Activated CD4-positive, CD25-positive, alpha-beta regulatory T cell treated with anti-CD3 and anti-CD28 coated beads, Interleukin-2, amount 50 U/mL, for 24 hours (primary cell): ENCODE measurements at places on chromosomes 11 and 22.

- no peak for ATAC-seq
These were observed 81.4 kb downstream of the TRIM29 start for GRCh38 chr11:120056301-120057027.

DNA sequence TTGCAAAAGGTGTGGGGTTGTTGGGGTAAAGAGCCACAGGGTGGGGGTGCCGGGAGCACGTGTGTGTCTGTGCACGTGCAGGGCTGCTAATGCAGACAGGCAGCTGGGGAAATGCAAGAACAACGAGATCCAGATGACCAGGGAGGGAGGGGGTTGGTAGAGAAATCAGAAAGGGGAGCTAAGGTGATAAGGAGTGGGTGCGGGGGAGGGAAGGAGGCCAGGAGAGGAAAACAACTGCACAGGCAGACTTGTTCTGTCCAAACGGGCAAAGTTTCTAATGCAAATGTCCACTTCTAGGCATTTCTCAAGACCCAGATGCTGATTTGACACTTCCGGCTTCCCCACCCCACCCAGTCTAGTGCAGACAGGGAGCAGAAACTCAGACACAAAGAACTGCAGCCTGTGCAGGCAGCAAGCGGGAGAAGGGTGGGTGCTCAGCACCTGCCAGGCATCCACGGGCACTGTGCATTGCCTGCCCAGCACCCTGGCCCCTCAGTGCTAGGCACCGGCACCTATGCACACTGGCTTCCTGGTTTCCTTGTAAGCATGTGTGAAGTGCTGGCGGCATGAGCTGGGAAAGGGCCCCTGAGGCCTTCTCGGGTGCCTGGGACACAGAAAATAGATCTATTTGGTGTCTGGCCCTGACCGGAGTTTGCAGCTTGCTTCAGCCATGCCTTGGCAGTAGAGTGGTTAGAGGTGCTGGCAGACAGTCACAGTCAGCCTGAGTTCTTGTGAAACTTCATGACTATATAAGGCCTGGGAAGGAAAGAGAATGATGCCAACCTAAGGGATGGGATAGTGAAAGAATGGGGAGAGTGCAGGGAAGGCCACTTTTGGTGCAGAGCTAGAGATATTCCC lies 220.1 kb upstream of the SORL1-AS1 start:
- ATAC-seq, result no peak

- no peak for ATAC-seq
These were observed 73.3 kb downstream of the ENTHD1 start for GRCh38 chr22:39820256-39820655.

- no peak for ATAC-seq
These were observed 92.5 kb upstream of the CARD18 start for GRCh38 chr11:105232021-105232420.

DNA sequence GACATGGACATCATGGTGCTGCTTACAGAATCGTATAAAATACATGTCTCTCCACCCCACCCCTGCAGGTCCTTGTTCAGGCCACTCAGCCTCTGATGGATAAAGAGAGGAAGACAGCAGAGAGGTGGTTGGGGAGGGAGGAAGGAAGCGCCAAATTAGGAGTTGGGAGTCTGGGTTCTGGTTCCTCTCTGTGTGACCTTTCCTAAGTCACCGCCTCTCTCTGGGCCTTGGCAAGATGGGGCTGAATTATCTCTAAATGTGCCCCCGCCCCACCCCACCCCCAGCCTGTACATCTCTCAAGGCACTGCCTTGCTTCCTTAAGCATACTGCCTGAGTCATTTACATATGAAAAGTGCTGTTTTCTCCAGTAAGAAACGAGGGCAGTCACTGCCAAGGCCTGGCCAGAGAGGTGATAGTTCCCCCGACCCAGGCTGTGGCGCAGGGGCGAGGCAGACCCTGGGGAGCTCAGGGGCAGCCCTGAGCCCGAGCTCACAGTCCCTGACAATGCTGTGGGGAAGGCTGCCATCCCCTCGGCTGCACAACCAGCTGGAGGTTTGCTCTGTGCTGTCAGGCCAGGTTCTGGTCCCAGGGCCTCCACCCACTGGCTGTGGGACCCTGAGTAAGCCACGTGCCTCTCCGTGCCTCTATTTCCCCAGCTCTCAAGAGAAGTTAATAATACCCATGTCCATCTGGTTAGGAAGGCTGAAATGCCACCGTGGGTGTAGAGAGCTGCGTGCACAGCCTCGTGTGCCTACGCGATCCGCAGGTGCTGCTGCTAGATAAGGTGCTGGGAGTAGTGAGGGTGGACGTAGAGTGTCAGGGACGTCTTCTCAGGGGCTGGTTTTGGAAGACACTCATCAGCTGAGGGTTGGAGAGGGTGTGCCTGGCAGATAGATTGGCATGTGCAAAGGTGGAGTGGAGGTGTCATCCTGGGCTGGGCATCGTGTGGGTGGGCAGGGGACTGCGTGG lies 55.3 kb downstream of the CACNA1I start:
- no peak for ATAC-seq

GRCh38 chr11:88345408-88345807 lies 7.9 kb upstream of the CTSC start:
- peak; percentile 82 for ATAC-seq

DNA sequence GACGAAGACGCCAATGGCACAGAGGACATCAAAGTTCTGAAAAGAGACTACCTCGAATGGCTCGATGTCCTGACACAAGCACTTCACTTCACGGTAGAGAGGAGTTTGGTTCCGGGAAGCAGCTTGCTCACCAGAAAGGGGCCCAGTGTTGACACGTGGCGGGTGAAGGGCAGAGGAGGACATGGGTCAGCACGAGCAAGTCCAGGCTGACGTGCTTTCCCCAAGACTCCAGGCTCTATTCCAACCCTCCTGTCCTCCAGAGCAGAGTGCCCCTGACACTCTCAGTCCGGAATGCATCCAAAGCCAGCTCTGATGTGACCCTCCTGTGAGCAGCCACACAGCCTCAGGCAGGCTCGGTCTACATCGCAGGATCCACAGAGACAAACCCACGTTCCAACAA lies 77.5 kb upstream of the BID start:
- no peak for ATAC-seq

DNA sequence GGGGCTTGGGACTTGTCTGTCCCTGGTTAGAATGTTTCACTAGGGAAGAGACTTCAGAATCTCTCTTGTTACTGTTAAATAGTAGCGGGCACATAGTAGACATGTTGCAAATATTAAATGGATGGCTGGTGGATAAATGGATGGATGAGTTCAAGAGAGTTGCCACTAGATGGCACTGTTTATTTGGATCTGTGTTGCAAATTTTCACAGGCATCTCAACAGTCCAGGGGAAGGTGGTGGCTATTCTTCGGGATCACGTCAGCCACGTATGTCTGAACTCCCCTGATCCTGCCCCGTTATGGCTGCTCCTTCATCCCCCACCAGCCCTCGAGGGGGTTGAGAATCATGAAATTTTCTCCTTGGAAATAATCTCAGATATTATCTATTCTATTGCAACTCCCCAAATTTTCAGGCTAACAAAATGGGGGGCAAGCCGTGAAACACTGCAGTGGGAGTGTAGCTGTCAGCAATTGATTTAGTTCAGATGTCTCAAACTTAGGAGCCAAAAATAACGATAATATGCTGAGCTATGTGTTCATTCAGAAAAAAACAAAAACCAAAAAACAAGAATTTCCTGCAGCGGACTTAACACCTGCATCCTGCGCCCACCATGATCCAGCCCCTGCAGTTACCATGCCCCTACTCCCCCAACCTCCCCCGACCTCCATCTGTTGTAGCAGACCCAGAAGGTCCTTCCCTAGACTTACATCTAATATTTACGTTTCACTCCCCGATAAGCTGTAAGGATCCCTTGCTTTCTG lies 29.1 kb upstream of the BIRC3 start:
- ATAC-seq, result peak; percentile 75

DNA sequence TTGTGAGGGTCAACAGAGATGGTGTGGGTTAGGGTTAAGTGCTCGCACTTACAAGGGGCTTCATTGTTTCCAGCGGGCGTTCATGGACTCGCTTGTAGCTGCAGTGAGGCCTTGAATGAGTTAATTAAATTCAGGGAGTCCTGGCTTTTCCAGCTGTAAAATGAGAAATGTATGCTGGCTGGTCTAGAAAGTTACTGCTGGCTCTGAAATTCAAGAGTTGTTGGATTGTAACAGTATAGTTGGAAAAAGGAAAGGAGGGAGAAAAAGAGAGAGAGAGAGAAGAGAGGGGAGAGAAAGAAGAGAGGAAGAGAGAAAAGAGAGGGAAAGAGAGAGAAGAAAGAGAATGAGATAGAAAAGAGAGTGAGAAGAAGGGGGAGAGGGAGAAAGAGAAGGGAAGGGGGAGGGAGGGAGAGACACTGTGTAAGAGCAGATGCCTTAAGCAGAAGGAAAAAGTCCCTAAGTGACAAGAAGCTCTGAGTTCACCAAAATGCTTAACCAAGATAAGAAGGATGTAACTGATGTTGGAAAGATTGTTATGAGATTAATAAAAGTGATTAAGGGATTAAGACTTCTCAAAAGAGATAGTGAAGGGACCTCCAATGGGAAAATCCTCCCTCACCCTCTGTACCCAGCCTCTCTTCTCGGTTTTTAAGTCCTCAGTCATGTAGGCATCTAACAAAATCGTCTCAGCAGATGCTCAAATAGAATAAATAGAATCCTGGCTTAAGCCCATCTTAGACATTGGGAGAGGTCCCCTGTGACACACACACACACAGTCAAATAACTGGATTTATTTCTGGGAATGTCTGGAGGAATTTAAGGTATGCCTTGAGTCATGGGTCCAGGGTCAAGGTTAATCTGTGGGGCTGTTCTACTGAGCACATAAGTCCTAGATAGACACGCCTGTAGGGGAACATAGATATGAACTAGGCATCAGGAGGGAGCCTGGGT lies 477.9 kb downstream of the MIAT start:
- no peak for ATAC-seq

- ATAC-seq, result no peak
These were observed 67.4 kb downstream of the SCN3B start for GRCh38 chr11:123587044-123587443.

DNA sequence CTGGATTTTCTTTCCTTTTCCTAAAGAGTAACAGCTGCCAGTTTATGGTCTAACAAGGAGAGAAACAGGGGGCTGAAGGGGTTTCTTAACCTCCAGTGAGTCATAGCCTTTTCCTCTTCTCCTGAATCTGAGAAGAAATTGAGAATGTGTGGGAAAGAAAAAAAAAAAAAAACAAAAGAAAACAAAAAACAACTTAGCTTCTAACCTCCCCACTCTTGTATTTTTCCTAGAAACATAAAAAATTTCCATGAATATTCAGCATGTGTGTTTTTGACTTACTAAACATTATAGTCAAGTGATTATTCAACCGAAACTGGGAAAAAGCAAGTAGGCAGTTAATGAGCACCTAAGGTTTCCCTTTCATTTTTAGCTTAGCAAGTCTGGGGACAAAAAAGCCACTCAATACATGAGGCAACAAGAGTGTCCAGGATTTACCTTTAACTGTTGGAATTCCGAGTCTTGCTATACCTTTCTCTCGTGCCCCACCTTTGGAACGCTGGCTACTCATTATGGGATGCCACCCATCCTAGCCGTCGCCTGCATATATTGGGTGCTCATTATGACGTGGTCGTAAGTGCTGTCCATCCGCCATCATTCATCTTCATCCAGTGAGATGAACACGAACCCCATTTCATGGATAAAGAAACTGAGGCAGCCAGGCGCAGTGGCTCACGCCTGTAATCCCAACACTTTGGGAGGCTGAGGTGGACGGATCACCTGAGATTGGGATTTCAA lies 2.4 kb downstream of the ASPHD2 start:
- ATAC-seq, result peak; percentile 3

GRCh38 chr11:76648061-76648460 lies 22.5 kb downstream of the LRRC32 start:
- no peak for ATAC-seq

DNA sequence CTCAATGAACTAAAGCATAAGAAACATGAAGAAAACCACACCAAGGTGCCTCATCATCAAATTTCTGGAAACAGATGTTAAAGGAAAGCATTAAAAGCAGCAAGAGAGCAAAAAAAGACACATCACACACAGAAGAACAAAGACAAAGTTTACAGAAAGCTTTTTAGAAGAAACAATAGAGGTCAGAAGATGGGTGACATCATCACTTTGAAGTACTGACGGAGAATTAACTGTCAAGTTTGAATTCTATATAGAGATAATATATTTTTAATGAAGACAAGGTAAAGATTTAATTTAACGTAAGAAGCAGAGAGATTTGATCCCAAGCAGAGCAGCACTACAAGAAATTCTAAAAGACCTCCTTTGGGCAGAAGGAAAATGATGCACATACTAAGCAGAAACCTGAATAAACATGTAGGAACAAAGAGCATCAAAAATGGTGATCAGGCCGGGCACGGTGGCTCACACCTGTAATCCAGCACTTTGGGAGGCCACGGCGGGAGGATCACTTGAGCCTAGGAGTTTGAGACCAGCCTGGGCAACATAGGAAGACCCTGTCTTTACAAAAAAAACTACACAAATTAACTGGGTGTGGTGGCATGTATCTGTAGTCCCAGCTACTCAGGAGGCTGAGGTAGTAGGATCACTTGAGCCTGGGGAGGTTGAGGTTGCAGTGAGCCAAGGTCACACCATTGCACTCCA lies 63.3 kb upstream of the RTL6 start:
- no peak for ATAC-seq
